ENCODE measurements at places on chromosomes 4 and X.

- DNase-seq, result no peak
Observed at GRCh38 chrX:16144420-16144819, 21.1 kb downstream of the GRPR start.

- no peak for DNase-seq
Observed at GRCh38 chr4:141301216-141301615, 80.5 kb downstream of the ZNF330 start.

- peak; percentile 25 for DNase-seq
Observed at GRCh38 chrX:129654652-129655546, at the start of gene APLN. Gene APLN, minus strand, starts transcription at chrX:129654956. Its CDS starts 326 bp downstream, at chrX:129654630.

DNA sequence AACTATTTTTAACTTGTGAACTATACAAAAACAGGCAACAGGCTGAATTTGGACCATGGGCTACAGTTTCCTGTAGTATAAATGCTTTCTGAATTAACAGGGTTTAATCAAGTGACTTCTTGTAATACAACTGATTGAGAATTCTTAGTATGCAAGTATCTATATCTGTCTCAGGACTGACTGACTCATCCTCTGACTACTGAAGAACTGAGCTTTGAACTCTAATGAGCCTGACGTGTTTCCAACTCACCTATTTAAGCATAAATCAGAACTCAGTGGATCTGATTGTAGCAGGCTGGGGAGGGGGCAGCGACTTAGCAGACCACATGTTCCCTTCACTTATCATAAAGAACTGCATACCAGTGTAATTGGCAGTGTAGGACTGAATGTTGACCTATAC lies 7.8 kb downstream of the SPATA4 start:
- no peak for DNase-seq

GRCh38 chr4:13476915-13477314 lies 7.2 kb downstream of the RAB28 start:
- DNase-seq, result no peak

GRCh38 chr4:27917381-27917780 lies 1056.7 kb downstream of the STIM2 start:
- no peak for DNase-seq

- DNase-seq, result no peak
Observed at GRCh38 chr4:1405636-1406393, 427 bp downstream of the NKX1-1 start.

DNA sequence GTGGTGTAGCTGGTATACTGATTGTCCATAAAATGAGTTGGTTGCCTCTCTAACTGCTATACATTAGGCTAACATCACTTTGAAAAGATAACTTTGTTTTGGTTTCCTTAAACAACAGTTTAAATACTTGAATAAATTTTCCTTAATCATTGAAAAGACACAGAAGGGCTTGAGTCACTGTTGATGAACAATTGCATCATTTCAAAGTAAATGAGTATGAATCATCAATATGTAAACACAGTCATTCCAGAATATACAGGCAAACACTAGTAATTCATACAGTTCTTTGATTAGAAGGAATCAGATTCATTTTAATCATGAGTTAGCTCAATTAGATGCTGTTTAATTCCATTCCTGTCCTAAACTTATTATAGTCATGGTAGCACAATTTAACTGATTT lies 160.6 kb downstream of the AFF2 start:
- DNase-seq, result no peak

DNA sequence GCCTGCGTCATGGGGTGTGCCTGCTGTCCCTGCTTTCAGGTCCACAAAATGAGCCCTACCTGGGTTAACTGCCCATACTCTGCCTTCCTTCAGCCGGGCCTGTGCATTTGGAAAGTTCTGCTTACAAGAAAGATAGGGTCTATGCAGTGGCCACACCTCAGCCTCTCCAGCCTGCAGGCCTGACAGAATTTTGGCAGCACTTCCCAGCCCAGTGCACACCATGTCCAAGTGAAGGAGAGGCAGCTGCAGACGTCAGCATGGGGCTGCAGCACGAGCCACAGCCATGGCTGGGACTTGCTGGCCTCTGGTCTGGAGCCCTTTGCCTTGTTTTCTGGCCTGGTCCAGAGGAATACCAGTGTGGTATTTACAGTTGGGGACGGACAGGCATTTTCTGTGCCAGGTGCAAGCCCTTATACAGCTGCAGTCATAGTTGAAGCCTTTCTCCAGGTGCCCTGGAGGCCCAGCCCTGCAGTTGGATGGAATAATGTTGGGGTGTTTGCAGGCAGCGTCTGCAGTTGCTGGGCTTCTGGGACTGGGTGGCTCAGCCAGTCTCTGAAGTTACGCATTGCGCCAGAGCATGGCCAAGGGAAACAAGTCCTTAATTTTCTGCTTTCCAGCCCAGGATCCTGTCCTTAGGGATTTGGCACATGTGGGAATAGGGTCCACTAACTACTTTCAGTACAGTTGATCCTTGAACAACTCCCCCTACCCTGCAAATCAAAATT lies 26.2 kb downstream of the JADE1 start:
- no peak for DNase-seq

- no peak for DNase-seq
Observed at GRCh38 chr4:111698361-111698760, 446.9 kb upstream of the FAM241A start.

DNA sequence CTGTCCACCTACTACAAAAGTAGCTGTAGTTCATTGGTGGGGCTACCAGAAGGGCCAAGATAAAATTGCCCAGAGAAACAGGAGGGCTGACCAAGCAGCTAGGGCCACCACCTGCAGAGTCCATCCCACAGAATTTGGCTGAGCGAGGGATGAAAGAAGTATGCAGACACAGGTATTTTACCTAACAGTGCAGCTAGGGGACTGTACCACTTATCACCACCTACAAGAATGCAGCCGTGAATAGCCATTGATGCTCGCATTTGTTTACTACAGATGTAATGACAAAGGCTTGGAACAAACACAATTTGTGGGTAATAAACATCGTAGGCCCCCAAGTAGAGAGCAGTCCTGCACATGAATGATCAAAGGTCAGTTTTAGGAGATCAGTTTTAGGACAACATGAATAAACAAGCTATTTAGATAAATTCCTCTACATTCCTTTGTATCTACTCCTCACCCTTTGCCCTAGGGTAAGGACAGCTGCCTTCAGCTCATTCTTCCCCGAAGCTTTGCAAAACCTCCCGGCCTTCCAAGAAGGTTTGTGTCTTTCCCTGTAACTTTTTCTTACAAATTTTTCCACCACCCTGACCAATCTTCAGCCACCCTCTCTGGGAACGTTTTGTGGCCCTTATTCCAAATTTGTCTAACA lies 49.5 kb downstream of the ZNF718 start:
- DNase-seq, result no peak

GRCh38 chr4:149997881-149998421 lies 80.3 kb upstream of the DCLK2 start:
- DNase-seq, result peak; percentile 31

- no peak for DNase-seq
Observed at GRCh38 chrX:44415639-44416386, 72.3 kb upstream of the EFHC2 start.

DNA sequence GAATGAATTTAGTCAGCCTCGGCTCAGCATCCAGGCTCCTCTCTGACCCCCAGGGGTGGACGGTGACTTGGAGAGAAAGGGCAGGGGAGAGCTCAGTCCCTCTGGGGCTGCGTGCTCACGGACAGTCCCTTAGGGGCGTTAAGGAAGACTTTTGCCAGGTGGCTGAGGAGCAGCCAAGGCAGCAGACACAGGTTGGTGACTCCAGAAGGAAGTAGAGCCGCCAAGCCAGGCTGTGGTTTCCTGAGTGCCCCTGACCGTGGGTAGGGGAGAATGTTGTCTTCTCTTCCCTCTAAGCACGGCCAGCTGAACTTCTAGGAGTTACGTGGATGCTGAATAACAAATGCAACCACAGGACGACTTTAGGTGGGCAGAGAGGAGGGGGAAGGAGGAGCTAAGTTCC lies 91.0 kb upstream of the MTM1 start:
- no peak for DNase-seq
